Coronary artery (tissue), 2 donors: ENCODE measurements at places on chromosomes 4 and X.
A peak's percentile ranks its signal among the peaks of the same experiment; 100 is the strongest.

GRCh38 chr4:54439831-54440243, 210.7 kb downstream of the PDGFRA start:
- DNase-seq, result peak; percentile 78

DNA sequence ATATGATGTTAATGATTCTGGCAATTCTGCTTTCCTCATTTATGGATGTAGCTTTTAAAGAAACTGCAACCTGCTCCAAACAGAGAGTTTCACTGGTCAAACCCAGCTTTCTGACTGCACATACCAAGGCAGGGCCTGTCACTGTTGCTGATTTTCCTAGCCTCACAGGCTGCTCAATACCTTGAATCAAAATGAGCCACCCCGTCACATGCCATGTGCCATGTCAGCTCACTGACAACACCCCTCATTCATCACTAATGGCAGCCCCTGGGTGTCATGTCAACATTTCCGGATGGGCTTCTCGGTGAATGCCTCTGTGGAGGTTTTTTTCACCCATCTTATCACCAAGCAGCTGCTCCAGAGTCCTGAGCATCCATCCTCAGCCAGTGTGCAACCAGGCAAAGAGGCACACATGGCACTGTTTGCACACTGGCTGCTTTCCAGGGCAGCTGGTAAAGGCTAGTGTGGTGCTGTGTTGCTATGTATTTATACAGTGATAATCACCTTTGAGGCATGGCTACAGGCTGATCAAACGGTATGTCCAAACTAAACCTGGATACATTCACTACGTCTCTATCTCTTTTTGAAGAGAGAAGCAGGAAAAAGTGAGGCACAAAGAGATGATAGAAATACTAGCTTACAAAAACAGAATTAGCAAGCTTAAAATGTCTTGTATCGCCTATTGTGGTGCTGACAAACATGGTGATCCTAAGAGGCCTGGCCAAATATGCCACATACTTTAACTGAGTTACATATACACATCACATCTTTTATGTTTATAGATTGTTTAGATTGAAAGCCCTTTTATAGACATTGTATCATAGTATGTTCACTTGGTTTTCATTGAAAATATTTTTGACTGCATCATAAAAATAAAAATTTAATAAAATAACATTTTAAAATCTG, 94.6 kb upstream of the INPP4B start:
- no peak for DNase-seq

- DNase-seq, result no peak
These were observed 14.4 kb upstream of the CENPU start for GRCh38 chr4:184748251-184748652.

GRCh38 chrX:15158350-15158735, 111.5 kb downstream of the ASB9 start:
- no peak for DNase-seq

DNA sequence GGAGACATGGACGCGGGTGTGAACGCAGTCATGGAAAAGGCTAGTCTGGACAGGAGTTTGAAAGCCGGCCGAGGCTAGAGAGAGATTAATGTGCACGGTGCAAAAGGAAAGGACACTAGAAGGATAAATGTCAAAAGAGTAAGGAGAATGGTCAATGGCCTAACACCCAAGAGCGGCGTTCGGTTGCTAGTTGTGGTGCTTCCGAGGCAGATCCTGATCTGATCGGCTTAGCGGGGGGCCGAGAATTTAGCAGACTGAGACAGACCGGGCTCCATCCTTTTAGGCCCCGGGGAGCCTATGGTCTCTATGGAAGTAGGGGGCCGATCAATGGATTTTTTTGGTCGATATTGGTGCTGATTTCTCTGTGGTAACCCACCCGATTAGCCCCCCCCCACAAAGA, 6.9 kb downstream of the GAGE10 start:
- DNase-seq, result no peak

DNA sequence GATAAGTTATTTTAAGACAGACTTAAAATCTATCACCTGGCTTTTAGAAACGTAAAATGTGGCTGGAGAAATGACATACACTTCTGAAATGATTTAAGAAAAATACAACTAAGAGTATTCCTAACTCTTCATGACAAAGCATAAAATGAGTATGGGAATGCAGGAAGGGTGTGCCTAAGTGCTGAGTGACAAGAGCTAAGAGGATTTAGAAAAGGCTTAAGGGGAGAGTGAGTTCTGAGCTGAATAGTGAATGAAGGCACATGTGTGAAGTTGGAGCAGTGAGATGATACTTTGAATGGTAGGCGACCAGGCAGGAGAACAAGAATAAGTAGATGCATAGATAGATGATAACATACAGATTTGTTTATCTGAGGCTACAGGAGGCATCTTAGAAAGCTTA, 458.3 kb upstream of the TENM3 start:
- no peak for DNase-seq

- DNase-seq, result no peak
These were observed 150.1 kb downstream of the DHX15 start for GRCh38 chr4:24434241-24434640.

DNA sequence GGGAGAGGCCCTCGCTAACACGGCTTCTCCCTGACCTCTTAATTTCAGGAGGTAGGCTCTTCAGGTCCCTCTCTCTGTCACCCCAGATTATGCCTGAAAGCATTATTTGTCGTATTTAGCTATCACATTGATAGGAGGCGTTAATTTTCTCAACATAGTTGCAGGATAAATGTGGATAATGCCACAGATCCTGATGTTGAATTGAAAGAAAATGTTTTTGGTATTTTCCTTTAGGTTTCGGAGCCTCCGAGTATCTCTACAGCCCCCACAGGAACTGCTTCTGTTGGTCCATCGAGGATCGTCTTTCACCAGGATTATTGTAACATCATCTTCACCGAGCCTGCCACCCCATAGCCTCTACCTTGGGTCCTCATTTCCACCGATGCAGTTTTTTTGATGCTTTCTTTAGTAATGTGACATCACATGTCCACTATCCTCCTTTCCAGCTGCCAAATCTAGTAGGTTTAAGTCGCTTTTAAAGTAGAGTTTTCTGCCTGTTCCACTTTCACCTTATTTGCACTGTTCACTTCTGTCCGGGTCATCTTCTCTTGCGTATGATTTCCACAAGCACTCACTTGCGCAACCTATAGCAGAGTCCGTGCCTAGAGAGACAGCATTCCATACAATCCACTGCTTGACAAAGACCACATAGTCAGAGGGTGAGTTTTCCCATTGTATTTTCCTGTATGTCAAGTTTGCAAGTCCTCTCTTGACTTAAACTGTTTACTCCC, 665 bp downstream of the TIGD2 start:
- DNase-seq, result no peak

DNA sequence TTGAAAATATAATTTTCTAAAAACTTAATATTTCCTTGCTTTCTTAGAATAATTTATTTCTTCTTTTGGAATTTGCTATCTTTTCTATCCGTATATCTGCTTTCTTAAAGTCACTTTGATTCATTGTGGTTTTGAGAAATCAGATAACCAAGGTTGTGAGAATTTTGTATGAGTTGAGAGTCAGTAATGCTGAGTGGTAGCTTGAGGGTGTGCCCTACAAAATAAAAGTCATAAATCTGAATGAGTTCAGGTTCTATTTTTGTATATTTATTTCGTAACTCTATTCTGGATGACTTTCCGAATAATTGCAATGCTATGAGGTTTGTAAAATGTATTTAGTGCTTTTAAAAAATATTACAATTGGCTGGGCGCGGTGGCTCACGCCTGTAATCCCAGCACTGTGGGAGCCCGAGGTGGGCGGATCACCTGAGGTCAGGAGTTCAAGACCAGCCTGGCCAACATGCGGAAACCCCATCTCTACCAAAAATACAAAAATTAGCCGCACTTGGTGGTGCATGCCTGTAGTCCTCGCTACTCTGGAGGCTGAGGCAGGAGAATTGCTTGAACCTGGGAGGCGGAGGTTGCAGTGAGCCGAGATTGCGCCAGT, 8.9 kb downstream of the COPS4 start:
- no peak for DNase-seq

DNA sequence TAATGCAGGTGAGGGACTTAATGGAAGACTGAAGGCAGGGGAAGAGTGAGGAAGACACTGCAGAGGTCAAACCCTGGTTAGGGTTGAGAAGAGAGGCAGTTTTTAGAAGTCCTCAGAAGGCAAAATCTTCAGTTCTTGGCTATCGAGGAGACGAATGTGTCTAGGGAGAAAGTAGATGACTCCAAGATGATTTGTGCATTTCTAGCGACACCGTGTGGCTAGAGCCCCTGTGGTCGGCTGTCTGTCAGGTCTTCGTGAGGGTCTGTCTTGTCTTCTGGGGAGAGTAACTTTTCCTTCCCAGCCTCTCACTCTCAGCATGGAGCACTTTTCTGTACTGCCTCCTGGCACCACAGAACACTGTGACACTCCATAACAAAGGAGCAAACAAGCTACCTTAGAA, 458.1 kb downstream of the STIM2 start:
- DNase-seq, result no peak

DNA sequence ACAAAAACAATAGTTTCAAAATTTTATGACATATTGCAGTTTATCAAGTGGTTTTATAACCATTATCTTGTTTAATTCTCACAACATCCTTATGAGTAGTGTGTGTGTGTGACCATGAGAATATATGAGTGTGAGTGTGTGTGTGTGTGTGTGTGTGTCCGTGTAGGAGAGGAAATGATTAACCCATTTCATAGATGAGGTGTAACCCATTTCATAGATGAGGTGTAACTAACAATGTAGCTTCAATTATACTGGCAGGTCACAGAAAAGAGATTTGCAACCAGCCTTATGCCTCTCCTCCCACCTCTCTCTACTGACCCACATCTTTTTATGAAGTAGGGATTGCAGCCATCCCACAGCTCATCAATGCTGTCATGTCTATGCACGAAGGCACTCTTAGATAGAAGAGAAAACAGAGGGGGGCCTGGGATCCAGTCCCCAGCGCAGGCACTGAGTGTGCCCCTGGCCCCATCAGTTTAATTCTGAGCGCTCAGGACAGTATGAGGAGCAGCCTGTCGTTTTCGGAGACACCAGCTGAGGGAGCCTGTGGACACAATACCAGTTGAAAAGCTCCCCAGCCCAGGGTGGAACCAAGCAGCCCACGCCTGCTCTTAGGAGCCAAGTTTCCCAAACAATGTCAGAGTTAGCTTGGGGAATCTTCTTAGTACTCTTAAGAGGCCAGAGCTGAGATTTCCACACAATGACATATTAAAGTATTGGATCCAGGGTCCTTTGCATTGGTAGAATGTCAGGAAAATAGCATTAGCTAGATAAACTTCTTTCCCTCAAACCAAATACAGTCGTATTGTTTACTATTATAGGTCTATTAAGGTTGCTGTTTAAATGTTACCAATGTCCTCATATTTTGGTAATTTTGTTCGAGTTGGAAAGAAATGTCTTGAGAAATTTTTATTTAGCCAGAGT, 88.6 kb downstream of the PALLD start:
- DNase-seq, result peak; percentile 87

DNA sequence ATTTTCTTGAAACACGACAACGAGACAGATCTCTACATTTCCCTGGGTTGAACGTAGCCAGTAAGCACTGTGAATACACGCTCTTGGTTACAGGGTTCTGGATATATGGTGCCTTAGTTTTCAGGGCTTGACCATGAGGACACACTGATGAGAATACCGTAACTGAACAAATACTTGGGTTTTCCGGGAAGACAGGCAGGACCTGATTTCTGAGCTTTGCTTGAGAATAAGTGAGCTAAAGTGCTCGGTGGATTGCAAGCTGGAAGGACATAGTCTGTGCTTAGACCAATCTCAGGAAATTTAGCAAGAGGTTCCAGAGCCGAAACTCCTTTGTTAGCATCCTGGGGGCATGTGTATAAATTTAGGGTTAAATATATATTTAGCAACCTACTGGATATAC, 876 bp upstream of the TACR3 start:
- DNase-seq, result no peak

GRCh38 chrX:65635378-65635777, 32.1 kb upstream of the MSN start:
- no peak for DNase-seq

DNA sequence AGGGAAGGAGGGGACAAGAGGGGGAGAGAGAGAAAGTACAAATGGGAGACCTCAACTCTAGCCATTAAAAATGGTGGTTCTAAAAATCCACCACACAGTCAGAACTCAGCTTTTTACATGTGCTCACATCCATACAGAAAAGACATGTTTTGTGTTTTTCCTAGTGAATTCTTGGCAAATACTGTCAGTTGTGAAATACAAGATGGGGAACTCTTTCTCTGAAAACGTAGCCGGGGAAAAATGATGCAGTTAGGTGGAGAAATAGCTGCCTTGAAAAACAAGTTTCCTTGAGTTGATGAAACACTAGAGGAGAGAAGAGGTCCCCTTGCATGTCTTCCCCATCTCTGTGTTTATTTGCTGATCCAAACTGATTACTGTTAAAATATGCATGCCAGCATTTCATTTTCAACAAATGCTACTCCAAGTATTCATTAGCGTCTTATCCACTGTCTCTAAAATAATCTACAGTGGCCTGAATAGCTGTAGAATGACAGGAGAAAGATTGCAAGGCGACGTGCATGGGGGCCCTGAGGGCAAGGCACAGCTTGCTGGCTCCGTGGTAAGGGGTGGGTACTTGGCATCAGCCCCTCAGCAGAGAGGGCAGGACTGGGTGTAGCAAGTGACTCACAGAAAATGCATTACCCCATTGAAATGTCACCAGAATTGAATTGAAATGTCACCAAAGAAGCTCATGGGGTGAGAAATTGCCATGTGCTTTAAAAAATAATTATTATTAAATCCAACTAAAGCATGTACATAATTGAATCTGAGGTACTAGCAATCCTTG, 48.1 kb upstream of the TBL1X start:
- DNase-seq, result no peak

- DNase-seq, result no peak
These were observed 17.0 kb downstream of the MRFAP1 start for GRCh38 chr4:6657242-6658208.

DNA sequence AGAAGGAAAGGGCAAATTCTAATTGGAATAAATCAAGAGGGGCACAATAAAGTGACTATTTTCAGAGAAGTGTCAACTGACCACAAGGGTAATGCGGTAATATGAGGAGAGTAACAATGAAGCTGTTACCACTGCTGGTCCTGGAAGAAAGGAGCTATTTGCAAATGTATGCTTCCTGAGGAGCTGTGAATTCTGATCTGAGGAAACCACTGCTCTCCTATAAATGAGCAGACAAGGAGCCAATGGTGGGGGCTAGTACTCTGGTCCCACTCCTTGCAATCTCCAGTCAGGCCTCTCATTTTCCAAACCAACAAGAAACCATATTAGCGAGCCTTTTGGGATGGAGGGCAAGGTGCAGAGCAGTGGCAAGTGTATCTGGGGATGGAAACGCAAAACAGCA, 770.2 kb downstream of the FSTL5 start:
- DNase-seq, result no peak

- no peak for DNase-seq
These were observed 74.5 kb downstream of the MID1 start for GRCh38 chrX:10545882-10546281.

GRCh38 chr4:57550198-57550597, 440.0 kb upstream of the IGFBP7 start:
- DNase-seq, result no peak
